SJSA1 (cell line): ENCODE measurements at places on chromosomes 4 and X. TPM values are rescaled to one million over a fixed set of nuclear protein-coding genes. Genes with fewer than 3 reads are reported as not detected.

GRCh38 chr4:74021601-74022000 lies 16.9 kb downstream of the CXCL3 start:
- no peaks in the 10 kb centered on the region for H3K27me3 ChIP-seq
- H3K4me1 ChIP-seq = no peaks in the 10 kb centered on the region
- no peak overlapping the region for H3K27ac ChIP-seq
- H3K36me3 ChIP-seq = no peaks in the 10 kb centered on the region
- DNase-seq = no peak
- no peak overlapping the region for H3K4me3 ChIP-seq

DNA sequence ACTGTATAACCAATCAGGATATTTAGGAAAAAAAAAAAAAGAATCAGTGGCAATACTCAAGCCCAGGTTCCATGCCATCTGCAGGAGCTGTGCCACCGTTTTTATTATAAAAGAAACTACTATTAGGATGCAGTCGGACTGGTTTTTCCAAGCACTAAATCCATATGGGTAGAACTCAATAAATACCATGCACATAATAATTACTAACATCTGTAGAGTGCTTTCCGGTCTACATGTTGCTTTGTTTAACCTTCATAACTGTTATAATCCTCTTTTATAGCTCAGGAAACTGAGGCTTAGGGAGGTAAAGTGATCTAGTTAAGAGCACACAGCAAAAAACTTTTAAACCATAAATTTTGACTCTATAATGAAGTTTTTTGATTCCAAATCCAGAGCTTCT lies 24.0 kb downstream of the ARSJ start:
- no peak for DNase-seq
- no peaks in the 10 kb centered on the region; the same call in 1 of the 2 replicates for H3K27me3 ChIP-seq
- H3K4me1 ChIP-seq = peaks cover 44% of the 10 kb centered on the region
- peaks cover 75% of the 10 kb centered on the region for H3K36me3 ChIP-seq

DNA sequence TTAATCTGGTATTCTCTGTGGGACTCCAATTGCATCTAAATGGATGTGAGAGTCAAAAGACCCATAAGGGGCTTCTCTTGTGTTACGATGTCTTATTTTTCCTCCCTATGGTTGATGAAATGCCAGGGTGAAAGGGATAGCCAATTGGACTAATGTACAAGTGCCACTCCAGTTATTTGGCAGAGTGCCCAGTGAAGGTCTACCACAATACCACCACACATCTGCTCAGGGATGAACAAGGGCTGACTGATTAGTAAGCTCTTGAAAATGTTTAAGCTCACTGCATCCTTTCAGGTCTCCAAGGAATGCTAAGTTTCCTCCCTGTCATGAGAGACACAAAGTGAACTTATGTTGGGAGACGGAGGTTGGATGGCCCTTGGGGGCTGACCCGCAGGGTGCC lies 57.8 kb downstream of the HEPH start:
- no peak overlapping the region for H3K27ac ChIP-seq
- no peaks in the 10 kb centered on the region for H3K27me3 ChIP-seq
- no peaks in the 10 kb centered on the region for H3K4me1 ChIP-seq
- no peak for DNase-seq

The TCEAL8 gene
- 76.1 and 96.0 TPM in 2 replicates for total RNA-seq

DNA sequence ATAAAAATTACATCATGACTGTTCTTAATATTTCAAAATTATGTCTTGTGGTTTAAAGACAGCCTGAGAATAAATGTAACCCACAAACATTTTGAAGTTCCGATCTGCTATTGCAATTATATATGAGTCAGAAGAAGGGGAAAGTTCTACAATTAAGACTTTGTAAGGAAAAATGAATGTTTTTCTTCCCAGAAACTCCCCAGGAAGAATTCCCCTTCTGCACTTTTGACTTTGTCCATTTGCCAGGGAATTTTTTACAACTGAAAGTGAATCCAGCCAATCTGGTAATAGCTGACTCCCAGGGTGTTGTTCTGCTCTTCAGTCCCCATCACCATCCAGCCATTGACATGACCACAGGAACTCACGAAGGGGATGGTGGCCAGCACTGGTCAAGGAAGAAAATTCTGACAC lies 61.6 kb upstream of the NOCT start:
- no peak overlapping the region for H3K4me3 ChIP-seq
- no peaks in the 10 kb centered on the region for H3K36me3 ChIP-seq
- H3K27ac ChIP-seq = peak overlapping the region; percentile 43
- H3K27me3 ChIP-seq = no peaks in the 10 kb centered on the region
- DNase-seq = peak; percentile 67

The CLDN22 gene
- not detected in 2 replicates for total RNA-seq

- no peaks in the 10 kb centered on the region for H3K36me3 ChIP-seq
- no peak overlapping the region for H3K4me3 ChIP-seq
- DNase-seq = no peak
- no peaks in the 10 kb centered on the region for H3K4me1 ChIP-seq
- no peaks in the 10 kb centered on the region for H3K27me3 ChIP-seq
- no peak overlapping the region for H3K27ac ChIP-seq
Observed at GRCh38 chrX:41737065-41737464, 13.1 kb downstream of the GPR82 start.

DNA sequence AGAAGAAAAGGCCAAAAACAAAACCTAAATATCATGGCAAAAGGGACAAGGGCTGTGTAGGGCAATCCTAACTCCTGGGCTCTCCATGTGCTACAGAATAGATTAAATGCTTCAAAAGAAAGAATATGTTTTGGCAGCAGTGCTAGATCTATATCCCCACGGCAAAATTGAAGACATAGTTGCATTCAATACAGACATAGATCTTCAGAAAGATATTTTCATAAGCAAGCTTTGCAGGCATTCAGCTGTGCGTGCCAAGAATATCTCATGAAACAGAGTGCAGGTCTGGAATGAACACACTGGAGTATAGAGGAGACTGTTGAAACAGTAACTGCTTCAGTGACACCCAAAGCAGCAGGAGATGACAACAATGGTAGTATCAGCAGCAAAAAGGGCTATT lies 1476.9 kb downstream of the ARAP2 start:
- H3K27ac ChIP-seq = no peak overlapping the region
- no peaks in the 10 kb centered on the region for H3K27me3 ChIP-seq
- H3K4me1 ChIP-seq = no peaks in the 10 kb centered on the region
